ENCODE measurements at places on chromosomes 7 and 10.

DNA sequence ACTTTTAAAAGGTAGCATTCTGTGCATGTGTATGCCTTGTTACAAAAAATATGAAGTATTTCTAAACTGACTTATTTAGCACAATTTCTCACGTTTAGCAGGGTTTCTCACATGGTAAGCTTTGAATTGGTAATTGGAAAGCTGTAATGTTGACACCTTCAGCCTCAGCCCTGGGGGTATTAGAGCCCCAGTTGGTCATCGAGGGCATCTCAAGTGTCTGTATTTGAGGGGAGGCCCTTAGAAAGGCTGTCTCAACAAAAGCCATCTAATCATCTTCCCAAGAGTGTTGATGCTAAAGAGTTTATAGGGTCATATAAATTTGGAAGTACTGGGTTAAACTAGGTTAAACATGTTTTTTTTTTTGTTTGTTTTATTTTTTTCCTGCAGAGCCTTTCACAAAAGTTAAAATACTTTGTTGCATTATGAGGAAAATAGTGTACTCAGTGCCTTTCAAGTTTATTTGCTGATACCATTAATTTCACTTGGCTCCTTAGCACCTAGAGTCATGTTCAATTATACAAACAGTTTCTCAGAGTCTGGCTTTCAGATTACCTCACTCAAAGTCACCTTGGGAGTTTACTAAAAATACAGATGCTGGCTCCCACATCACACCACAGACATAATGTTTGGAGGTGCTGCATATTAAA lies 134.0 kb downstream of the CD36 start:
- DNase-seq: no peak

DNA sequence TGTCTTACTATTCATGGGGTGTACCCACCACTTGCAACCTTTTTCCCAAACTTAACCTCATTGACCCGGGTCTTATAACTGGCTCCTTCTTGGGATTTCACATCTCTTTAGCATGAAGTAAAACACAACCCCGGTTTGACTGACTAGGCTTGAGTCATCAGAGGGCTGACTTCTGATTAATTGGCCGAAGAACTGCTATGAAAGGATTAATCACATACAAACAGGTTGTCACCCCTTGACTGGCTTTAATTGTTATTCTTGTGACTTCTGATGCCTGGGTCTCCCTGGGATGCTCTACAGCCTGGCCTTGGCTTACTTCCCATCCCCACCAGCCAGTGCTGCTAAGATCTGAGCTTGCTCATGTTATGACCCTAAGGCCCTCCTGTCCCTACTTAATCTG lies 8.8 kb upstream of the CRPPA start:
- no peak for DNase-seq

DNA sequence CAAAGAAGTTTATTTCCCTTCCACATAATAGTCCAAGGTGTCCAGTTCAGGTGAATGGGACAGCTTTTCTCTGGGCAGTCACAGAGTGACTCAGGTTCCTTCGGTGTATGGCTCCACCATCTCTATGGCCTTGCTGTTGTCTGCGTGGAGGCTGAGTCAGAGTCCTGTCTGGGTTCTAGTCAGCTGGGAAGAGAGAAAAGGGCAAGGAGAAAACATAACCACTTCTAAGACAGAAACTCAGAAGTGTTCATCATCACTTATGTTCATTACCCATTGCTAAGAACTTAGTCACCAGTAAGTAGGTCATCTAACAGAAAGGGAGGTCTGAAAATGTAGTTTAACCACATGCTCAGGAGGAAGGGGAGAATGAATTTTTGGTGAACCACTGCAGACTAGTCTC lies 32.4 kb upstream of the CCDC7 start:
- DNase-seq: no peak

- no peak for DNase-seq
Measured at GRCh38 chr7:3230908-3231307, 70.1 kb upstream of the SDK1 start.

DNA sequence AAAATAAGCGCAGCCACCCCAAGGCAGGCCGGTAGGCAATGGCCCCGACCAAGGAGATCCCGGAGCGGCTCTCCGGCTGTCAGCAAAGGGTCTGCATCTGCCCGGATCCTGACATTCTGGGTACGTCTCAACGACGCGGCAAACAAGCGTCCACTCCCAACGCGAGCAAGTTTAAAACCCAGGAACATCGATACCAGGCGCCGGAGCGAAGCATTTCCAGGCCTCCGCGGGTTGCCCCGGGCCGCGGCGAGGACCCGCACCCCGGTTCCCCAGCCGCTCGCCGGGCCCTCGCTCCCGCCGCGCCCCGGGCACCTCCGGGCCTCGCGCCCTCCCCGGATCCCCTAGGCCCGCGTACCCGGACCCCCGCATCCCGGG lies 453 bp downstream of the URGCP start:
- DNase-seq: peak; percentile 48

- no peak for DNase-seq
Measured at GRCh38 chr7:7989616-7990440, 21.2 kb downstream of the GLCCI1 start.

- peak; percentile 72 for DNase-seq
Measured at GRCh38 chr7:98165827-98166667, 45.2 kb upstream of the BHLHA15 start.

GRCh38 chr10:101693978-101694673 lies 844 bp downstream of the FBXW4 start:
- DNase-seq: peak; percentile 75

GRCh38 chr10:35640951-35641675 lies 983 bp downstream of the FZD8 start:
- peak; percentile 74 for DNase-seq

DNA sequence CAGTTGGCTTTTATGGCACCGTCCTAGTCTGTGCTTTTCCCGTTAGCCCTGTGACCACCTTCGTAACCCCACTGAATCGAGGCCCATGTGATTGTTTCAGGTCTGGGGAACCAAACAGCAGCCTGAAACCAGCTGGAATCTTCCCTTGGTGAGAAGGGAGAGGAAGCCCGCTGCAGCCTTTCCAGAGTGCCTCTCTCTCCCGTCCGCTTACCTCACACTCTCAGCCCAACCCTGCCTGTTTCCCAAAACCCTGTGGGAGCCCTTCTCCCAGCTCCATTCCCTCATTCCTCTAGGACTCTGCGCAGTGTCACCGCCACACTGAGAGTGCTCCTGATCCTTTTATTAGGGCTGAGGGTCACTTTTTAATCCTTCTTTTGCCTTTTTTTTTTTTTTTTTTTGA lies 139.6 kb downstream of the WDR37 start:
- DNase-seq: no peak

DNA sequence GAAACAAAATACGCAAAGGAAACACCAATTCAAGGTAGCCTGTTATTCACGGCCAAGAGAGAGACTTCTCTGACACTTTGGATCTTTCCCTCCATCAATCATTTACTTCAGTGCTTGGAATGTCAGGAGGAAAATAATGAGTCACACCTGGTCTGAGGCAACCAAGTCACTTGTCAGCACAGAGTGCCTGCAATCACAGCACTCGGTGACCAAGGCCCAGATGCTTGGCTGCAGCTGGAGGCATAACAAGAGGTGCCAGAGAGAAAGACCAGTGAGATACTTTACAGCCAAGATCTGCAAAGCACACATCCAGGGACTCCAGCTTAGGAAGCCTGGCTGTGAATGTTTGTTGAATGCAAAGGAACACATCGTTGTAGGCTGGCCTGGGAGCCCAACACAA lies 33.9 kb downstream of the ASB13 start:
- peak; percentile 81 for DNase-seq

Measured in left lobe of liver (tissue), 2 donors.